ENCODE measurements at places on chromosomes 7 and 10.

DNA sequence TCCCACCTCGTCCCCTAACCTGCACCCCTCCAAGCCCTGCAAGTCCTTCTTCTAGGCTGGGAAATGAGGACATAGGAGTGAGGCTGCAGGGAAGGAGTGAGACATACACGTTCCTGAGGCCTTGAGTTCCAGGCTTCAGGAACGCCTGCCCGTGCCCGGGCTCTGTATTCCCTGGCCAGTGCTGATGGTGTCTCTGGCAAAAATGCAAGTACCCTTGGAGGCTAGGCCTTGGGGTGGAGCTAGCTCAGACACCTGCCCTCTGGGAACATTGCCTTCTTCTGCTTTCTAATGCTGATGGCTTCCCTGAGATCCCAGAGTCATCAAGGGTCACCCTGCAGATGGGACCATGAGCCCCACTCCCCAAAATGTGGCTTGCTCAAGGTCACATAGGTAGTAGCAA lies 76.0 kb downstream of the GRK5 start:
- no peak for DNase-seq

DNA sequence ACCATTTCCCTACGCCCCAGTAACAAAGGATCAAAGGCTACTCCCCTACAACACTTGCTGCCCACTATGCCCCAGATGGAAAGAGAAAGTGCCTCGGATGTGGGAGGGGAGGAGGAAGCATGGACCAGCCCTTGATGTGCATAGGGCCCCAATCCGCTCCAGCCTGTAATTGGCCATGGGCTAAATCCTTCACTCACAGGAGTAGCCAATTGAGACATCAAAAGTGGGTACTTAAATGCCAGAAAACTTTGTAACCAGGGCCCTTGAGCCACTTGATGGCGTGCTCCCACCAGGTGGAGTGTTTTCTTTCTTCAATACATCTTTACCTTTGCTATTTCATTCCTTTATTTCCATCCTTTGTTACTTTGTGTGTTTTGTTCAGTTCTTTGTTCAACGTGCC lies 500.5 kb upstream of the LRRN3 start:
- DNase-seq = no peak

DNA sequence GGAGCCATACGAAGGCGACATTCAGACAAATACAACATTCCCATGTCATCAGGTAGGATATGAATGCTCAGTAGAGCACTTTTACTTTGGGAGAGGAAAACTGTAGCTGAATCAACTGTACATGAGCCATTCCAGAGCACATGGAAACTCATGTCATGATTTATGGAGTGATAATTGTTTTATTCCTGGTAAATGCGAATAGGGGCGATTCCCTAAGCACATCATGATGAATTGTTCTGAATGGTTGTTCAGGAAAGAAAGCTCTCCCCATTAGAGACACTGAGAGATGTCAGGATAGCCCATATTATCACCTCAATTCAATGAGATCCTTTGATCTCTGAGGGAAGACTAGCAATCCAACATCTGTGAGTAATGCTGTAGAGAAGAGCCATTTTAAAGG lies 243.6 kb downstream of the FOXP2 start:
- no peak for DNase-seq

GRCh38 chr10:122286867-122287266 lies 15.8 kb downstream of the BTBD16 start:
- DNase-seq = no peak

- DNase-seq = no peak
Measured at GRCh38 chr10:113434315-113434714, 118.5 kb upstream of the HABP2 start.

- DNase-seq = no peak
Measured at GRCh38 chr7:118352867-118353453, 128.5 kb downstream of the ANKRD7 start.

DNA sequence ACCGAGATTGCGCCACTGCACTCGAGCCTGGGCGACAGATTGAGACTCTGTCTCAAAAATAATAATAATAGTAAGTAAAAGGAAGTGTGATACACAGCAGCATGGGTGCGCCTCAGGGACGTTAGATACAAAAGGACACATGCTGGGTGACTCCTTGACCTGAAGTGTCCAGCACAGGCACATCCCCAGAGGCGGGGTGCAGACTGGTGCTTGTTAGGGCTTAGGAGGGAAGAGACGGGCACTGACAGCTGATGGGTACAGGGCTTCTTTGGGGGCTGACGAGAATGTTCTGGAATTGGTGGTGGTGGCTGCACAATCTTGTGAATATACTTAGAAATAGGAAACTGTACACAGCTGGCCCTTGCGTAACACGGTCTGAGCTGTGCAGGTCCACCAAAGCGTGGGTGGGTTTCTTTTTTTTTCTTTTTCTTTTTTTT lies 61.8 kb upstream of the DNAJB6 start:
- DNase-seq = no peak

DNA sequence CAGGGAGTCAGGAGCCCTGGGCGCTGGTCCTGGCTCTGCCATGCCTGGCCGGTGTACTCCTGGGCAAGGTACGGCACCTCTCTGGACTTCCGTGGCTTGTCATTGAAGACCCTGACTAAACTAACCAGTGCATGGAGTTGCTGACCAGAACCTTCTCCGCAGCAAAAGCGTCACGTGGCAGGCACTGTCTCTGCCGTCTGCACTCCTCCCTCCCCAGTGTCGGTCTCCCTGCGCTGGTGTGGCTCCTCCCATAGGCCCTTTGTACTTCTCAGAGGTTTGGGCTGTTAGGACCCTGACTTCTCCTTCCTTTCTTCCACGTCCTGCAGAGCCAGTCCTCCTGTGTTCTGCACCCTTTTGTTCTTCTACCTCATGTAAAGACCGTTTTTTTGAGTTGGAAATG lies 100.6 kb upstream of the CREB5 start:
- DNase-seq = no peak

DNA sequence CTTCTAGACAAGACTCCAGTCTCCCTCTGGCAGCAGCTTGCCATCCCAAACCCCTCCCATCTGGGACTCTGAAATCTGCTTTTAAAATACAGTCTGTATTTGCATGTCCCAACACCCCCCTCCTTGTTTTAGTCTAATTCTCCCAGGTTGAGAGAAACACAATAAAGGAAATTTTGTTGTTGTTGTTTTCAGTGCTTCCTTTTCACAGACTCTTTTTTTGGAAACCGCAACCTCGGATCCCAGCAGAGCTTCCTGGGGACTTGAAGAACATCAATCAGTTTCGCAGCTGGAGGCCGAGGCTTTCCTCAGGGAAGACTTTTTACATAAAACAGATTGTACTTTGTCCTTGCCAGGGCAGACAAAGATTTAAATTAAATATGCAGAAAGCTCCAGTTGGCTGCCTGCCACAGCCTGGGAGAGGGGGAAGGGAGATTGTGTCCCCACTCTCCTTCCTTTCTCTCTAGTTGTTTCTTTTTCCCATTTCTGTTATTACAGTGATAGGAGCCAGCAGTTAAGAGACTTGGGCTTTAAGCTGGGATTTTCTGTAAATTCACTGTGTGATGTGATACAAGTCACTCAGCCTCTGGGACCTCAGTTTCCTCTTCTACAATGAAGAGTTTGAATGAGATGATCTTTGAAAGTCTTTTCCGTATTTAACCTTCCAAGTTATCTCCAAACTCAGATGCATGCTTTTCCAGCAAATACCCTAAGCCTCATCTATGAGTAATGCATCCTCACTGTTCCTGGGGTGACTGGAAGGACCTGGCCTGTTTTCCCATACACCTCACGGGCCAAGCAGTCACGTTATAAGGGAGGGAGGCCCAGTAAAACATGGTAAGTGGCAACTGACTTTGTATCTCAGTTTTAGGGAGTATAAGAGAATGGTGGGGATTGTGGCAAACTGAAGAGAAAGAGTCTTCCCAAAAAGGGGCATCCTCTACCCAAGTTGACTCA lies 192.3 kb downstream of the REEP3 start:
- no peak for DNase-seq

DNA sequence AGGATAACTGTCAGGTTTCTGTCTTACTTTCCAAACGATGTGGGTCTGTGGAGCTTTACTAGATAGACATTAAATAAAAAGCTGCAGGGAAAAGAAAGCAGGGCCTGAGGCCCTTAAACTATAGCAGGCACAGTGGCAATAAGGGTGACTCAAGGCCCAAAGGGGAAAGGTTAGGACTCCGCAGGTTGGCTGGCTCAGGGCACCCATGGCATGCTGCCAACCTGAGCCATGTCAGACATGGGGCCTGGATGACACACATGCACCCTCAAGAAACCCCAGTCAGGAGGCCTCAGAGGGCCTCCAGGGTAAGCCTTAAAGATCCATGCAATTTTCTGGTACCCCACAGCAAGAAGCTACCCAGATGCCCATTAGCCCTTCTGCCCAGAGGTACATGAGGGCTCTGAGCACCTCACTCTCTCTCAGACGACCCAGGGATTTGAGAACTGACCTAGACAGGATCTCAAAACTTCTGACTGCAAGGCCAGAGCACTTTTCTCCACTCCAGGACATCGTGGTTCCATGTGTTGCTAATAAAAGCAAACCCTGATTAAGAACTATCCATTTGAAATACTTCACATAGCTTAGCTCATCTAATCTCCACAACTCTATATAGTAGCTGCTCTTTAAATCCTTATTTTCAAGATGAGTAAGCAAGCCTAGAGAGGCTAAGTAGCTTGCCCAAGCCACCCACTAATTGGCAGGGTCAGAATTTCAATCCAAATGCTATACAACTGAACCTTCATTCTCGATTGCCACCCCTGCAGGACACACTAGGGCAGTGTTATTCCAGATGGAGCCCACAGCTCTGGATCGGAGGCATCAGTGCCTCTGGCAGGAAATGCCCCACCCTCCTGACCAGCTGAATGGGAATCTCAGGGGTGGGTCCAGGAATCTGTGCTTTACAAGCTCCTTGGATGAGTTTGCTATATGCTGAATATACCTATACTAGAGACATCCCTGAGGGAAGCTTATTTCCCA lies 132.5 kb upstream of the EFCAB10 start:
- DNase-seq = no peak
